ENCODE measurements at places on chromosomes 16 and 17.

DNA sequence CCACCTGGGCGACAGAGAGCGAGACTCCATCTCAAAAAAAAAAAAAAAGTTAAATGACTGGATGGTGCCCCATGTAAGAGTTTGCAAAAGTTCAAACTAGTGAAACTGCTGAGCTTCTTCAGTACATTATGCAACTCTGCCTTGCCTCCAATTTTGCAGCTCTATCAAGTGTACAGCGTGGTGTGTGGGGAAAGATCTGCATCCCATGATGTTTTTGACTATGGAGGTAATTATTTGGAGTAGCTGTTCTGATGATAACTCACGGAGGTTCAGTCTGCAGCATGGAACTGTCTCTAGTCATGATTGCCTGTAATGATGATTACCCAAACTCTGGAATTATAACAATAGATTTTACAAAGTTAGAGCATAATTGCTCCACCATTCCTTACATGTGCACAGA is 149.6 kb downstream of the PITPNC1 start:
- DNase-seq: no peak

DNA sequence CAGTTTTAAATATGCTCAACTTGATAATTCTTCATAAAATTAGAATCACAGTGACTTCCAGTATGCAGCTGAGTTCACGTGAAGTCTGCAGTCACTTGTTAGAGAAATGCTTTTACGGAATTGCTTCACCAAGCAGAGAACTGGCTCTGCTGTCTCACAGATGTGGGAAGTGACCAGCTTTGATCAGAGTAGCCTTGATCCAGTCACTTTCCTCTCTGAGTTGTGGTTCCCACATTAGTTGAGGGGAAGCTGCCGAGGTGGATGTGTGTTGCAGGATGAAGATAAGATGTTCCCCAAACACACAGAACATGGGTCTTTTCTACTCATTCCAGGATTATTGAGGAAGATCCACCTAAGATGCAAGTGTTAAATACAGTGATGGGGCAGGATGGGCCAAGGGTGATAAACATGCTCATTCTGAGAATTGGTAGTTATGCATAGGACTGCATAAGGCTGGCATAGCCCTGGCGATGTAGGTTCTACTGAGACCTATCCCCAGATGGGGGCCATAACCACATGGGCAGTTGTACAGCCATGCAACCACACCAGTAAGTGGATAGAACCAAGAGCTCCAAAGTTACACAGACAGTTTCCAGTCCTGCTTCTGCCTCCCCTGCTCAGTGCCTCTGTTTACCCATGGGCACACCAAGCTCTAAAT is 168.9 kb upstream of the MAF start:
- no peak for DNase-seq

- no peak for DNase-seq
Measured at GRCh38 chr17:1328437-1328836, 49.0 kb downstream of the TRARG1 start.

DNA sequence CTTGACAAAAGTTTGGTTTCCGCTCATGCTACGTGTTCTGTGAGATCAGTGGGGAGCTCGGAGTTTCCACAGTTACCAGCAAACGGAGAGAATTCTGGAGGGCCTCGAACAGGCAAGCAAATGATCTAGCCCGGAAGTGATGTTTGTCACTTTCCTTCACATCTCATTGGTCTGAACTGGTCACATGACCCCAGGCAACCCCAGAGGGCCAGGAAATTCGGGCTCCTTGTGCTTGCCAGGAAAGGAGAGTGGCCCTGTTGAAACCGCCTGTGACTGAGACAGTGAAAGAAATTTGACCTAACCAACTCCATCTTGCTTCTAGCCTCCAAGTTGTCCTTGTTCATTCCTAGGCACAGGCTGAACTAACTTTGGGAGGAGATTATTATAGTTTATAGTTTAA is 23.0 kb downstream of the SPPL2C start:
- DNase-seq: no peak

DNA sequence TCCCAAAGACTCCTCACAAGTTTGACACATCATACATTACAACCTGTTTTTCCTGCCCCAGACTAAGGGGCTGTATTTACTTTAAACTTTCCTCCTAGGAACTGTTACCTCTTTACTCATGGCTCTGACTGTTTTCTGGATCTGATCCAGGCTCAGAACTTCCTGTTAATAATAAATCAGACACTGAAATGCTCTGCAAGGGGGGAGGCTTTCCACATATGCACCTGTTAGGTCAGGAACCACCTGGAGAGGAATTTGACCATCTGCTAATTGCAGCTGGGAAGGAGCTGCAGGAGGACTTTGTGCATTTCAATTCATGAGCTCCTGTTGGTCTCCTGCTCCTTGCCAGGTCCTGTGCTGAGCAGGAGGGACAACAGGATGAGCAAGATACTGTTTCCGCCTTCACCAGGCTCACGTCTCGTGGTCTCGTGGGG is 476.9 kb upstream of the CDH5 start:
- peak; percentile 10 for DNase-seq

DNA sequence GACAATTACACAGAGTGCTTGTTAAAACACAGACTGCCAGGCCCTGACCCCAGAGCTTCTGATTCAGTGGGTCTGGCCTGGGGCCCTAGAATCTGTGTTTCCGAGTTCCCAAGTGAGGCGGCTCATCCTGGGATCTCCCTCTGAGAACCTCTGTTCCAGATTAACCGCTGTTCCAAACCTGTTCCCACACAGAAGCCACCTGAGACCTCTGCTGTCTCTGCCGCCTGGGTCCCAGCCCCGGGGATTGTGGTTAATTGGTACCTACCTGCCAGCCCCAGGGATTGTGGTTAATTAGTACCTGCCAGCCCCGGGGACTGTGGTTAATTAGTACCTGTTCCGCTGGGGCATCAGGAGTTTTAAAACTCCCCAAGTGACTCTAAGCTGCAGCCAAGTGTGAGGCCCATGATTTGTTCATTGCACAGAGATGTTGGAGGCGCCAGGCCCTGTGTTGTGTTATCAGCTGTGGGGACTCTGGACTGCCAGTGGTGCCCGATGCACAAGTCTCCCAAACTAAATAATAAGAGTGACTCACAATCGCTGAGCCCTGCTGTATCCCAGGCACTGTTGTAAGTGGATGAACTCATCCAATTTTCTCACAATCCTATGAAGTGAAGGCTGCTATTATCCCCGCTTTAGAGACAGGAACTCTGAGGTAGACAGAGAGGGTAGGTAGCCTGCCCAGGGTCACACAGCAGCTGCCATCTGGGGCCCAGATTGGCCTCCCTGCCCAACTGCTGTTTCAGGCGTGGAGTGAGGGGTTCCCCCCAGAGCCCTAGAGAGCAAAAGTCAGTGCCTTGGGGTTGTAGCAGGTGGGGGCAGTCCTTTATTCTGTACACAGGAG is 219.7 kb downstream of the IRF8 start:
- no peak for DNase-seq

GRCh38 chr16:24125214-24125613 is 130.9 kb upstream of the CACNG3 start:
- DNase-seq: no peak

GRCh38 chr17:3827124-3827773 is 18.8 kb downstream of the NCBP3 start:
- peak; percentile 78 for DNase-seq

DNA sequence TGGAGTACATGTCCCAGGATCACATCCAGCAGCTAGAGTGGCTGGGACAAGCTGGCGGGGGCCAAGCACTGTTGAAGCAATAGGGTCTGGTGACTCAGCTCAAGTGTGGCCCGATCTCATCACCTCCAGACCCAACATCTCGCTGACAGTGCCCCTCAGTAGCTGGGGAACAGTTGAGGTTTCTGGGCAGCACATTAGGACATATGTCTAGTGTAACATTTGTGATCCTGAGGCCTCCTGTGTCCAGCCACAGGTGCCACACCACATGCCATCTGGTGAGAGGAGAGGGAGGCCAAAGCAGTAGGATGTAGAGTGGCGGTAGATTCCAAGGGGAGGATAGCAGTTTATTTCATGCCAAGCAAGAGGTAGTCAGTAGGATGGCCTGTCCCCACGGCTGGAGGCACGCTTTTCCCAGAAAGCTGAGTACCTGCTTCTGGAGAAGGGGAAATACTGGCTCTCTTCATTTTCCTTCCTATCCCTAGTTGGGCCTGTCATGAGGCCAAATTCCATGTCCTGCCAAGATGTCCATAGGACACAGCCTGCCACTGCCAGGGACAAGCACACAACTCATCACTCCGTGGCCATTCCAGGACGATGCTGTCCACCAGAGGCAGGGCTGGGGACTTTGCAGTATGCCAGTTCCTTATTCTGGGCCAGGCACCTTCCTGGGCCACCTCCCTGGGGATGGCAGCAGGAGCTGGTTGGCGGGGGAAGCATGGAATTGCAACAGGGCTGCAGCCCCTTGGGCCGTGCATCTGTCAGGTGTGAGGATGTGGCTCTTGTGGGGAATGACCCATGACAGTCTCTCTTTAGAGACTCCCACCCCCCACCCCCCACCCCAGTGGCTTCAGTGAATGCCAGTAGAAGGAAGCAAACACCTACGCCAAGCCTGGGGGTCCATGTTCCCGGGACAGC is 24.0 kb downstream of the GGA3 start:
- DNase-seq: no peak

DNA sequence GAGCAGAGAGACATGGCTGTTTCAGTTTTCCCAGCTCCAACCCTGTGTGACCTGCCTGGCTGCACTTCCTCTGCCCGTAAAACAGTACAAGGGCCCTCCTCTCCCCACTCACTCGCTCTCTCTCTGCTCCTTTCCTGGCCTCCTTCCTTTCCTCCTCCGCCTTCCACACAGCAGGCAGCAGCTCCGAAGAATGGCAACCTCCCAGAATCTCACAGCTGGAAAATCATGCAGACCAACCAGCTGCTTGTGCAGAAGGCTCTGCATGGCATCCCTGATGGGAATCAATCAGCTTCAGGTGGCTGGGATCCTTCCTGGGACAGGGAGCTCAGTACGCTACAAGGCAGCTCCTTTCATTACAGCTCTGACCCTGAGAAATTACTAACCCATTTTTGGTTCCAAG is 27.4 kb downstream of the TMEM132E start:
- DNase-seq: no peak

DNA sequence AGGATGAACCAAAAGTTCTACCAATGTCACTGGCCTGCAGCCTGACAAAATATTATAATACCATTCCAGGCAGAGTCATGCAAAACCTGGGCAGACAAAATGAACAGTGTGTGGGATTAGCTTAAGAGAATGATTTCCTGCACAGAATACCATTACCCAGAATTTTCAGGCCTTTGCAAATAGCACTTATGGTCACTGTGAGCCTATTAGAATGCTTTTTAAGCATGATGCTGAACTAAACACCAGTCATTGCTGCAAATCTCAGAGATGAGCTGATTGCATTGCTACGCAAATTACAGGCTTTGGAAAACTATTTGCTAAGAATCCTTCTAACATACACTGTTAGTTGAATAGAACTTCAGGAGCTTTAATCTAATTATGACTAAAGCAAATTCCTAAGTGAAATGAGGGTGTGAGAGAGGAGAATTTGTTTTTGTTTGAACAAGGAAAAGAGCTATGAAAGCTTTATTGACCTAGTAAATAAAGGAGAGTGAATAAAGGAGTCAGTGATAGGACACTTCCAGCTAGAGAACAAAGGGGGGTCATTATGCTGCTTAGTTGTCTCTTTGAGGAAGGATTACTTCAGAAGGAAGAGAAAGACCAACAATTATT is 398.8 kb downstream of the HS3ST3B1 start:
- no peak for DNase-seq

- peak; percentile 98 for DNase-seq
Measured at GRCh38 chr17:73744411-73744810, 100.2 kb upstream of the SDK2 start.

- DNase-seq: no peak
Measured at GRCh38 chr16:61780161-61780560, 256.1 kb downstream of the CDH8 start.

- no peak for DNase-seq
Measured at GRCh38 chr16:78259873-78260272, 160.4 kb downstream of the WWOX start.

DNA sequence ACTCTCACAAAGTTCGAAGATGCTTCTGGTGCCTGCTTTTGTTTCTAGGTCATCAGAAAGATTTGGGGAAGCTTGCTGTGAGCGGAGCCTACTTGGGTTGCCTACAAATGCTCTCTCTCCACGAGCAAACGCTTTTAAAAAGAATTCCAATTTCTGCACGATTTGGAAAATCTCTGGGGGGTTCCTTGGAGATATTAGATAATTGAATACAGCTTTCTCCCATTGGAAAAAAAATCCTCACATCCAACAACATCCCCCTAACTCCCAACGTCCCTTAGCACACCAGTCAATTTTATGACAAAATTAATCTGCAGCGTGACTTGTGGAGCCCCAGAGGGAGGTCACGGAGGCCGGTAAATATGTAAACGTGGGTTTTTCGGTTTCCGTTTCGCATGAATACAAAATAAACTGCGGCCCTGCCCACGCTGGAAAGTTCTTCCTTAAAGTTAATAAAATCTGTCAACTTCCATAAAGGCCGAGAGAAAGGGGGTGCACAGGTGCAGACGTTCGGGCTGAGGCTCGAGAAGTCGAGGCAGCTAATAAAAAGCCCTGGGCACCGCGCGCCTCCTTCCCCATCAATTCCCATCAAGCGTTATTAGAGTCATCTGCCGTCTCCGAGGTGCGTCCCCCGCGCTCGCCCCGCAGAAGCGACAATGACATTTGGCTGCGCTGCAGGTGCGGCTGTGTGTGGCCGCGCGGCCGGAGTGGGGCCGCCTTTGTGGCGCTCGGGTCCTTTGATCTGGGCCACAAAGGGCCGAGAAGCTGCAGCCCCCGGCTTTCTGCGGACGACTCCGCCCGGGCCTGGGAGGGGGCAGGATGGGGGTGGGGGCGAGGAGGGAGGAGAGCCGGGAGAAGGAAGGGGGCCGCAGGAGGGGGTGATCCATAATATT is 37.6 kb downstream of the SALL1 start:
- no peak for DNase-seq

DNA sequence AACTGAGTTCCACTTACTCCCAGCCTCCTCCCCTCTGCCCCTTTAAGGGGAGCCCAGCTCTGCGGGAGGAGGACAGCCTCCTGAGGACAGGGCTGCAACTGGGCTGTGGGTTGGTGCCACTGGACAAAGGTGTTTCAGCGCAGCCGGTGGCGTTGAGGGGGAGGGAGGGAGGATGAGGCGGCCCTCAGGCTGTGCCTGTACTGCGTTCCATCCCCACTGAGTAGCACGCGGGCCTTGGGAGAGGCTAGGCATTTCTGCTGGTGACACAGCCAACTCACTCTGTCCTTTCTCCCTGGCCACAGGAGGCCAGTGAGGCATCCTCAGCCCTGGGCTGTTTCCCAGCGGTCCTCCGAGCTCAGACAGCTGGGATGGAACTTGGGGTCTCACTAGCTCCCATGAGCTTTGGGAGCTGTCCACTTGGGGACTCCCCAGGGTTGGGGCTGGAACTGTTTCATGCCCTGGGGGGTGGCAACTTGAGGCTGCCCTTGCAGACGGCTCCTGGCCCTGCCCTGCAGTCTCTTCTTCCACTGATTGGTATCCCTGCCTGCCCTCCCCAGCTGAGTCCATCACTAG is 70.5 kb downstream of the MPRIP start:
- DNase-seq: no peak
